Activated CD8-positive, alpha-beta memory T cell treated with anti-CD3 and anti-CD28 coated beads for 48 hours (primary cell): ENCODE measurements at places on chromosomes 2 and 18.

DNA sequence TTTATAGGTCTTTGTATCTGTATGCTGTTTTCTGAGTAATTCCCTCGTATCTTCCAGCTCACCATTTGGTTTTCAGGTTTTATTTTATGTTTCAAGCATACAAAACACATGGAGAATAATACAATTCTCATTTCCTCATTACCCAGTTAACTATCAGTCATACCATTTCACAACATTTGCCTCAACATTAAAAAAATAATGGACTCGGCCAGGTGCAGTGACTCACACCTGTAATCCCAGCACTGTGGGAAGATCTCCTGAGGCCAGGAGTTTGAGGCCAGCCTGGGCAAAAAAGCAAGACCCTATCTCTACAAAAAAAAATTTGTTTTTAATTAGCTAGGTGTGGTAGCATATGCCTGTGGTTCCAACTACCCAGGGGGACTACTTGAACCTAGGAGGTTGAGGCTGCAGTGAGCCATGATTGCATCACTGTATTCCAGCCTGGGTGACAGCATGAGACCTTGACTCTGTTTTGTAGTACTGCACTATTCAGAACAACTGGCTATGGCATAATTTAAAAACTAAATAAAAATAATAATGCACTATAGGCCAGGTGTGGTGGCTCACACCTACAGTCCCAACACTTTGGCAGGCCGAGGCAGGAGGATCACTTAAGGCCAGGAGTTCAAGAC is 20.3 kb downstream of the NPC1 start:
- DNase-seq, result no peak

GRCh38 chr2:239959059-239959971 is 65.8 kb downstream of the NDUFA10 start:
- DNase-seq, result no peak

DNA sequence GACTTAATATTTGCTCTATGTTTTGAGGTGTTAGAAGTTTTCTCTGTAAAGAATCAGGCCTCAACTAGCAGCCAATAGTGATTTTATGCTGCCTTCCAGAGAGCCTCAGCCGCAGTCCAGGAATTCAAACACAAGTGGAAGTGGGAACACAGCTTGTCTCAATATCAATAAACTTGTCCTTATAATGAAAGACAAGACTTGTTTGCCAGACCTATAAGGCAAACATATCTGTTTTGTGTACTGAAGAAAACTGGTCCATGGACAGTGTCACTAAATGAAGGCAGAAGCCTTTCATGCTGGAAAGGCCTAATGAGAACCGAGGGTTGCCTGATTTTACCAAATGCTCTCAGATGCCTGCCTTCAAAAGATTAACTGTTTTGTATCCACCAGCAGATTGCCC is 182.2 kb downstream of the EPHA4 start:
- no peak for DNase-seq

DNA sequence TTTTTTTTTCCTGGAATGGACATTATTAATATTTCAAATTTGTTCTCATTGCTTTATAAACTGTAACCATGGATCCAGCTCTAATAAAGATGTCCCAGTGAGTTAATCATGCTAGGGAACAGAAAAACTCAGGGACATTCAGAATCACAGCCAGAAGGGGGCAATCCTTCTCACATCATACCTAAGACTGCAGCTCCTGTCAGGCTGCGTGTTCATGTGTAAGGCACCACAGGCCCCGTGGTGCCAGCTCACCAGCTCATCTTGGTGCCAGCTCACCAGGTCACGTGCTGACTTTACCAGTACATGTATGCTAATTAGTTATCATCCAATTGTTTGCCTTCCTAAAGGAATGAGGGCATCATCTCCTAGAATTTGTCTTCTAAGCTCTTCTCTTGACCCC is 84.7 kb upstream of the NEDD4L start:
- no peak for DNase-seq

GRCh38 chr2:118498943-118499342 is 348.5 kb downstream of the EN1 start:
- no peak for DNase-seq

GRCh38 chr2:67669766-67670165 is 272.6 kb downstream of the ETAA1 start:
- DNase-seq, result no peak

DNA sequence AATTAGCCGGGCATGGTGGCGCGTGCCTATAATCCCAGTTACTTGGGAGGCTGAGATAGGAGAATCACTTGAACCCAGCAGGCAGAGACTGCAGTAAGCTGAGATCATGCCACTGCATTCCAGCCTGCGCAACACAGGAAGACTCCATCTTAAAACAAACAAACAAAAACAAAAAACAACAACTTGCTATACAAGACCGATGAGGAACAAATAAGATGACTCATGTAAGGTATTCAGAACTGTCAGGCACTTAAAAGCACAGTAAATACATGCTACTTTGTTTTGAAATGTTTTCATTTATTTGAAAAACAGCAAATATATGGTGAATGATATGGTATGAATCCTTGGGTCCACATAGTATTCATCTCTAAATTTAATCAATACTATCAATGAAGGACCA is 66.7 kb downstream of the TRIP12 start:
- DNase-seq, result no peak

GRCh38 chr18:50461251-50461650 is 86.4 kb downstream of the SKA1 start:
- DNase-seq, result no peak

GRCh38 chr2:231518771-231519170 is 11.5 kb downstream of the NMUR1 start:
- no peak for DNase-seq
